ENCODE measurements at places on chromosomes 5 and 9.
A peak's percentile ranks its signal among the peaks of the same experiment; 100 is the strongest.

DNA sequence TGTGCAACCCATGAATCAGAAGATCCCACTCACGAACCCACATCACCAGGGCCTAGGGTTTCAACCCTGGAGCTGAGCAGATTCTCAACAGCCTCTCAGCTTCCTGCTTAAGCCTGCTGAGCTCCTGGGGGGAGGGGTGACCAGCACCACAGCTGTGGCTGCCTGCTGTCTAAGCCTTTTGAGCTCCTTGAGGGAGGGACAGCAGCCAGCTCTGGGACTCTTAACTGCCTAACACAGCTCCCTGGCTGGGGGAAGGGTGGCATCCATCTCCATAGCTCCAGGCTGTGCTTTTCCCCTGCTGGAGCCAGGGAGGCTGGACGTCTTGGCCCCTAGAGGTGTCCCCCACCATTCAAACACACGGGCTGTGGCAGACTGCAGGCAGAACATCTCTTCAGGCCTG lies 250.3 kb downstream of the DMAC1 start:
- no peak for DNase-seq

DNA sequence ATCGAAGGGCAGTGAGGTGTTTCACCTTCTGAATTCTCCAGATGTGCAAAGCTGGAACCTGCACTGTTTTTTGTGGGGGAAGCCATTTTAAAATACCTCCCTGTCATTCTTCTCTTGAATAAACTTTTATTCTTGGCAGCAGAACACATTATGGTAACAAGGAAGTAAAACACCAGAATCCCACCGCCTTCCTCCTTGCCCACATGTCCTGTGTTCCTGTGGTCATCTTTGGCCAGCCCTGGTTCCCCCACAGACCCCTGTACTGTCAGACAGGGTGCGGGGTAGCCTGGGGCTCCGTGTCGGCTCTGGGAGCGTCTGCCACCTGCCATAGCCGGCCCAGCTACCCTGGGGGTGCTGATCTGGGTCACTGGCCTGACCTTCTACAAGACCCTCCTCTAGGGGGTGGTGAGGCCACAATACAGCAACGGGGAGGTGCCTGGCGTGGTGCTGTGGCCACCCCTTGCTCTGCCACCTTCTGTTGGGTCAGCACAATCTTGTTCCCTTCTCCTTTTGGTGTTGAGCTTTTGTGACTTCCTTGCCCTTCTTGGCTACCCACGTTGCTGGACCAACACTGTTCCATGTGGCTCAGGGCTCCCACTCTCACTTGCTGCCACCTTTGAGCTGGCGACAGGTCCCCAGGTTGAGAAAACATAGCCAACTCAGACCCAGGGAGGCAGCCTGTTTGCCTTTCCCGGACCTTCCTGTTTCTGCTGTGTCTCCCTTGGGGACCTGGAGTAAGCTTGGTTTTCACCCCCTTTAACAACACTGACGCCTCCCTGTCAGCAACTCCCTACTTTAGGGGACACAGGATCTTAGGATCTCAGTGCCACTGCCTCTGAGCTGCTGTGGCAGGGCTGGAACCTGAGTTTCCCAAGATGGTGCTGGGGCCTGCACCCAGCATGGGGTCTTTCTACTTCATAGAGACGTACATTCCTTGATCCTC lies 4.8 kb downstream of the WNK2 start:
- DNase-seq = no peak

- DNase-seq = no peak
These were observed 399.0 kb downstream of the MED10 start for GRCh38 chr5:5979377-5979760.

- no peak for DNase-seq
These were observed 229.4 kb downstream of the FSTL4 start for GRCh38 chr5:133382661-133383579.

- DNase-seq = no peak
These were observed 10.7 kb upstream of the SLC6A7 start for GRCh38 chr5:150179019-150179620.

DNA sequence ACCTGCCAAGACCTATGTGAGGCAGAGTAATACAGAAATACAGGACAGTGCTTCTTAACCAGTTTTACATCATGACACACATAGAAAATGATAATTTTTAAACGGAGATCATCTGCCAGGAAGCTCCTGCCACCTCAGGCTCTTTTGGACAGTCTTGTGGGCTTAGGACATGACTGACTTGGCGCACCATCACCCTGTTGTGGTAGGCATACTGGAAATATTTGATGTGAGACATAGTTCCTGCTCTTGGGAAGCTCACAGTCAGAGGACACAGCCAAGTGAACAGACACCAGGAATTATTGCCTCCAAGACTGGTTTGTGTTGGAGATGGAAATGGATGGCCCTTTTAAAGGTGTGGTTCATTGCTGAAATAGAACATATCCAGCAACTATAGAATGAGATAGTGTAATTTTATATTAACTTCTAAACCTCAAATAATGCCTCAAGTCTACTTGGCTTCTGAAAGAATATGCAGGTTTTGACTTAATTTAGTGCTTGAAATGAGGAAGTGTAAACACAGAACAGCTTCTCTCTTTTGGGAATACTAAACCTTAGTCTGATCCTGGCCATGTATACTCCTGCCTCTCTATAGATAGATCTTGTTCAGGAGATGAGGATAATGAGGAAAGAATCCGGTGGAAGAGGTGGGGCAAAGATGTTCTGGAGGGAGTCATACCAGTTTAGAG lies 19.7 kb downstream of the CPEB4 start:
- peak; percentile 39 for DNase-seq

- peak; percentile 88 for DNase-seq
These were observed 131.5 kb upstream of the OTULINL start for GRCh38 chr5:14450018-14450524.

- DNase-seq = no peak
These were observed 218.8 kb upstream of the NR4A3 start for GRCh38 chr9:99602854-99603253.

- DNase-seq = peak; percentile 40
These were observed 11.4 kb downstream of the YTHDC2 start for GRCh38 chr5:113524927-113525326.

GRCh38 chr9:113687680-113688371 lies 188.3 kb upstream of the ZNF618 start:
- no peak for DNase-seq

DNA sequence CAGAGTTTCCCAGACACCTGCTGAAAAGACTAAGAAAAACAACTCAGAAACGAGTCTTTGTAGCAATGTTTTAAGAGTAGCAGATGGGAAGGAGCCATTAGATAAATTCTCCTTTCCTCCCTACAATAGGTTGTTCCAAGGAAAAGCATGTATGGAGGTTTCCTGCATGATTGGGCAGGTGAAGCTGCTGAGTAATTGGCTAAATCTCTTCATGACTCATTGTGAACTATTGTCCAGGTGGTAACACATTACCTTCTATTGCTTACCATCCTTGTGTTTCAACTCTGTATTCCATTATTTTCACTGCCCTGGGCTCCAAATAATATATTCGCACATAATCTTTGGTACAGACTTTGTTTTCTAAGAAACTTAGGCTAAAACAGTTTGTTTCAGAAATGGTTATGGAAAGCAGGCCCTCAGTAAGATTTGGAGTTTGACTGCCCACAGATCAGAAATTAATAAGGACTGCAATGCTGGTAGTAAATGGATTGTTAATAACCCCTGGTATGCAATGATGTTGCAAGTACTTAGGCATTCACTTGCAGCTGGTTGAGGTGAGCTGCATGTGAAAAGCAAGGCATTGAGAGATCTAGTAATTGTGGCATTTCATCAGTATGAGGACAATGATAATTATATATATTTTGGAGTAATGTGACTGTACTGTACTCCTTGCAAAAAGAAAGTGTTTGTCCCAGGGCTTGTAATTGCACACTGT lies 281.4 kb upstream of the VLDLR start:
- no peak for DNase-seq

- no peak for DNase-seq
These were observed 13.0 kb upstream of the FAM240B start for GRCh38 chr9:38732885-38733284.

GRCh38 chr5:124649491-124650146 lies 96.8 kb downstream of the ZNF608 start:
- DNase-seq = peak; percentile 85

DNA sequence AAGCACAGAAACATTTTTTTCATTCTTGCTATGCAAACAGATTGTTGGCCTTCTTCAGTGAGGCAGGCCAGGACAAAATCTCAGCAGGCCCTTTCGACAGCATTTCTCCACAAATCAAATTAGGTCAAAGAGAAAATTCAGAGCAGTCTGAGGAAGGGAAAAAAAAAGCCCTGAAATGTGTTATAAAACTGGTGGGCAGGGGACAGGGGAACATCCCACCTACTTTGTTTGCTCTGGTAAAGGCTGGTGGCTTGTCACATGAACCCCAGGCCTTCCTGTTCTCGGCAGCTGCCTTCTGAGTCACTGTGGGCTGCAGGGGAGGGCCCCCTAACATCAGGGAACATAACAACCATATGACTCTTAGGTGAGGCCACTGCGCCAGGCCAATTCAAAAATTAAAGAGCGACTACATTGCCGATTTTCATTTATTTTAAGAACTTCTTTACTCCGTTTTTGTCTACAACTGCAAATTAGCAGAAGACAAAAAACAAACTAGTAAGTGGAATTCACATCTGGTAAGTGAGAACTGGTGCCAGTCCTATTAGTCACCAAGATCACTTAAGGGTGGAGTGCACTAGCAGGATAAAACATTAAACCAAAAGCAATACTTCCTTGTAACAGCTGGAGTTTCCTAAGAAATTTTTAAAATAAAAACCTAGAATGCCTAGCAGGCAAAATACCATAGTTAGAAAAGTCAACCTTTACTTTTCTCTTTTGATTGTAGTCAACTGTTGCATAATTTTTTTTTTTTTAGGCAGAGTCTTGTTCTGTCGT lies 46.2 kb upstream of the DENND4C start:
- peak; percentile 87 for DNase-seq

DNA sequence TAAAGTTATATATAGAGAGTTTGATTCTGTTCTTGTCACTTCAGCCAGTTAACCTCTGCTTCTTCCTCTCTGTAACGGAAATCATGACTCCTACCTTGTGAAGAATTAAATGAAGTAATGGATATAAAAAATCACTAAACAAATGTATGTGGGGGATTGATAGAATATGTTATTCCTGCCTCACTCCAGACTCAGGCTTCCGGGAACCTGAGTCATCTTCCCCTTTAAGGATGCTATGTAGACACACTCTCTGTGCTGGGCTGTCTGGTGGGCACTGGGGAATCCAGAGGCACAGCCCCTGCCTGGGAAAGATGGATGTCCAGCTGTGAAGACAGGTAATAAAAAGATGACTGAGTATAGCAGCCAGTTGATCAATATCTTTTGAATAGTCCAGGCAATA lies 77.4 kb downstream of the ZNF618 start:
- DNase-seq = peak; percentile 63

DNA sequence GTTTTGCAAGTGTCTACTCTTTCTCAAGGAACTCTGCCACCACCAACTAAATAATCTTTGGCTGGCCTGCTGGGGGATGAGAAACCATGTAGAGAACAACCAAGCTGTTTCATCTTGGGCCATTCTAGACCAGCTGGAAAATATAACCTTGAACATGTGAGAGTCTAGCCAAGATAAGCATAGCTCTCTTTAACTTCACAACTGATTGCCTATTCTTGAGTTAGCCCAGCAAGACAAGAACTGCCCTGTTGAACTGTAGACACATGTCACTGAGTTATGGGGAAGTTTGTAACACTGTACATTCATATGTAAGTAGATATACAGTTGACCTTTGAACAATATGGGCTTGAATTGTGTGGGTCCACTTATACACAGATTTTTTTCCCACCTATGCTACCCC lies 44.4 kb downstream of the NUP155 start:
- no peak for DNase-seq

DNA sequence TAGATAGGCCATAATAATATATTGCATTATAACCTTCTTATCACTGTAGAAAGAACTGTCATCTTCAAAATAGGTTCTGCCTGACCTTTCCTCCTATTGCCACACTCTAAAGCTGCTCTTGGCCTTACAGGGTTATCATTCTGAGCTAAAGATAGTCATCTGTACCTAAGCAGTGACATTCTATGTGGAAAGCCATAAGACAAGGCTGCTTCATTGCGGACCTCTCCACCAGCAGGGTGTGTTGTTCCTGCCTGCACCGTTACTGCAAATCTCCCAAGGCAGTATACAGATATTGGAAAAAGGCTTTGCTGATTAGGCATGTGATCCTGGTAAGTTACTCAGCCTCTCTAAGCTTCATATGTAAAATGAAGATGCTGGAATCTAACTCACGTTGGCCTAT lies 8.1 kb downstream of the ZNF622 start:
- no peak for DNase-seq

- DNase-seq = no peak
These were observed 1804.6 kb downstream of the MAT2B start for GRCh38 chr5:165310031-165310430.

GRCh38 chr9:116390303-116391228 lies 237.0 kb downstream of the PAPPA start:
- DNase-seq = no peak

DNA sequence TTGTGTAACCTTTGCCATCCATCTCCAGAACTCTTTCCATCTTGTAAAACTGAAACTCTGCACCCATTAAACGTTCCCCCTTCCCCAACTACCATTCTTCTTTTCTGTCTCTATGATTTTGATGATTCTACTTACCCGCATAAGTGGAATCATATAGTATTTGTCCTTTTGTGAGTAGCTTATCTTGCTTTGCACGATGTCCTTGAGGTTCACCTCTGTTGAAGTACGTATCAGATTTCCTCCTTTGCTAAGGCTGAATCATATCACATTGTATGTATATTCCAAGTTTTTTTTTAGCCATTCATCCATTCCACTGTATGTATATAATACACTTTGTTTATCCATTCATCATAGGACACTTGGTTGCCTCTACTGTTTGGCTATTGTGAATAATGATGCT lies 2.9 kb upstream of the RNF130 start:
- no peak for DNase-seq

DNA sequence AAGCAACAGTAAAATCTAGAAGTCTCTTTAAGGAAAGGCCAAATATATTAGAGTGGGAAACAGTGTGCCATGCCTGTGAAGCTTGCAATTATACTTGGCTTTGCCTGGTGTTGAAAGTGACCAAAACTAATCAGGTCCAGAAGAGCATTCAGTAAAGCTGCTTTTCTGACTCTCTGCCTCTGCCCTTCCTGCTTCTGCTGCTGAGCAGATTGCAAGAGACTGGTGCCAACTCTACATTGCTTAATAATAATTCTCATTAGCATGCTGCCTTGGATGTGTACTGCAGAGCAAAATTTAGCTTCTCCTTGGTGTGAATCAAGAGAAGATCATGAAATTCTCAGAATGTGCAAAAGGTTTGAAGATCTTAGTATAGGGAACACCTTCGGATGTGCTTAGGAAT lies 120.4 kb upstream of the RFX3 start:
- no peak for DNase-seq

DNA sequence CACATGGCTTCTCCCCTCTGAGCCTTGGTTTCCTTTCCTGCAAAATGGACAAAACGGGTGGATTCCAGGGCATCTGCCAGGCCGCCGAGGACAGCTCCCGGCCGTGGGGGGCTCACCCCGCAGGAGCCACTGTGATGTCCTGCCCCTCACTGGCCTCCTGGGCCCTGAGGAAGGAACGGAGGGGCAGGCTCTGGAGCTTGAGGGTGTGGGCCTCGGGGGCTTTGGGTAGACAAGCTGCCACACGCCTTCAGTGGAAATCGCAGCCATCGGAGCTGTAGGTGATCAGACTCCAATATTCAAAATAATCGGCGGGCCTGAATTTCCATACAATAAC lies 32.2 kb upstream of the UBAC1 start:
- DNase-seq = no peak

GRCh38 chr5:160507221-160507721 lies 85.6 kb downstream of the PTTG1 start:
- DNase-seq = peak; percentile 90
